Central memory CD4-positive, alpha-beta T cell (primary cell): ENCODE measurements at places on chromosomes 3 and 15.

DNA sequence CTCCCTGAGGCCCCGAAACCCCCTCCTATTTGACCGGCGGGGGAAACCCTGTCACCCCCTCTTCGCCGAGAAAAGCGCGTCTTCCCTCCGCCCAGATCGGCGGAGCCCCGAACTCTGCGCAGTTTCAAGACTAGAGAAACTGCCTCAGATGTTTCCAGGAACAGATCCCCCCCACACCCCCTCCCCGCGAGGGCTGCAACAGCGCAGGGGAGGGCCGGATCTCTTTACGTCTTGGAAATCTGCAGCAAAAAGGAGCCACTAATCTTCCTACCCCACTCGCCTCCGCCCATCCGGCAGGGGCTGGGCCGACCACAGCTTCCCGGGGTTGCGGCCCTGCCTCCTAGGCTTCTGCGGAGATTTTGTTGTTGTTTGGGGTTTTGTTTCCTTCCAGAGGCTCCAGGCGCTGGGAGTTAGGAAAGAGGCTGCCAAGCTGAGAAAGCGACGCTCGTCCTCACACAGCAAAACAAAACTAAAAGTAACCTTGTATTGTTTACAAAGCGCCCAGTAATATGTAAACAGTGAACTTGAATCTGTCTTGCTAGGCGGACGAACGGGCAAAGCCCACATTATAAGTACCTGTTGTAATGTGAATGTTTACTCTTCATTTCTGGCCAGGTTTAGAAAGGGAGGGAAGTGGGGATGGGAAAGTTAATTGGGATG is 2.2 kb downstream of the FOXB1 start:
- peak; percentile 70 for DNase-seq

- no peak for DNase-seq
Observed at GRCh38 chr3:177318559-177318958, 121.3 kb upstream of the TBL1XR1 start.

DNA sequence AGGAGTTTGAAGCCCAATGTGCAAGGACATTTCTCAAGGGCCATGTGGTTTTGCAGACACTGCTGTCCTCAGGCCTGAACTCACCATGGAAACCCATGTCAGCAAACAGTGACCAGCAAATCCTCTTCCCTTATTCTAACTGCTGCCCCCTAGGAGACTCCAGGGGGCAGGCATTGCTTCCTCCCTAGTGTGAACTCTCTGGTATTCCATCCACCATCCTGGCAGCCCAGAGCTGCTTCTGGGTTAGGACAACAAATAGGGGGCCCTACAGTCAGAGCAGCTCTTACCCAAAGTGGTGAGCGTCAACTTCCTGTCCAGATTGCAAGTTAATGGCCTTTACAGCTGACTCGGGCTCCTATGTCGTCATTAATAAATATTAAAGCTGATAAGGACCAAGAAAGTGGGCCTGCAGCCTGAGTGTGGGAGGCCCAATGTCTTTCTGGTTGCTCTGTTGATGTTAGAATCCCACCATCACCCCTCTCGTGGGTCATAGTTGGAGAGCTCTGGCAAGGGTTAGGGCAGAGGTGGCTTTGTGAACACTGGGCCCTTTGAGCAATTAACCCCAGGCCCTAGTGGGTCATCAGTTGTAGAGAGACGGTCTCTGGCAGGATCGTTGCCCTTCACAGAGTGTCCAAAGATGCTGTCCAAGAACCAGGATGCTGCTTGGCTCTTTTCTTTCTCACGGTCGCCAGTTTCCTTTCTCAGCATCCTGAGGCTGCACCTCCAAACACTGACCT is 41.5 kb downstream of the TGM4 start:
- DNase-seq = no peak

GRCh38 chr15:85854345-85855097 is 59.8 kb upstream of the KLHL25 start:
- DNase-seq = peak; percentile 53

GRCh38 chr15:90757461-90757860 is 40.3 kb downstream of the BLM start:
- no peak for DNase-seq

DNA sequence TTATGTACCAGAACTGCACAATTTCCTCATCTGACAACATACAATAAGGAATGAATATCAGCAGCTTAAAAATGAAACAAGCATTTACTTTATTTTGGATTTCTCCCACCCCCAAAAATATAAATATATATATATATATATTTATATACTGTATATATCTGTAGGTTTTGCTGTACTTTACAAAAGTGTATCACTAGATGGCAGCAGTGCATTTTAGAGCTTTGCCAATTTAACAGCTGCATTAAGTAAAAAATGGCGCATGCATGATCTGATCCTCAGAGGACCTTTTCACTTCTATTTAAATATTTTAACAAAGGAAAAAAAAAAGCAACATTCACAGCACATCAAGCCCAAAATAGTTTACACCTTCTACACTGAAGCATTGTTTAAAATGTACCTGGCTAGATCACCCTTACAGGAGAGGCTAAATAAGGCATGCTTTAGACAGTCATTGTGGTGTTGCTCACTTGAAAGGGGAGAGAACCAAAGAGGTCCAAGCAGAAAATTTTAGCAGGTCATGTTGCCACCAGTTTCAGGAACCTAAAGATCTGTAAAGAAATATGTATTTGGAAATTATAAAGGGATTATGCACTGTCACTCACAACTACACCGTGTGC is 72.6 kb downstream of the NPTN start:
- peak; percentile 14 for DNase-seq

DNA sequence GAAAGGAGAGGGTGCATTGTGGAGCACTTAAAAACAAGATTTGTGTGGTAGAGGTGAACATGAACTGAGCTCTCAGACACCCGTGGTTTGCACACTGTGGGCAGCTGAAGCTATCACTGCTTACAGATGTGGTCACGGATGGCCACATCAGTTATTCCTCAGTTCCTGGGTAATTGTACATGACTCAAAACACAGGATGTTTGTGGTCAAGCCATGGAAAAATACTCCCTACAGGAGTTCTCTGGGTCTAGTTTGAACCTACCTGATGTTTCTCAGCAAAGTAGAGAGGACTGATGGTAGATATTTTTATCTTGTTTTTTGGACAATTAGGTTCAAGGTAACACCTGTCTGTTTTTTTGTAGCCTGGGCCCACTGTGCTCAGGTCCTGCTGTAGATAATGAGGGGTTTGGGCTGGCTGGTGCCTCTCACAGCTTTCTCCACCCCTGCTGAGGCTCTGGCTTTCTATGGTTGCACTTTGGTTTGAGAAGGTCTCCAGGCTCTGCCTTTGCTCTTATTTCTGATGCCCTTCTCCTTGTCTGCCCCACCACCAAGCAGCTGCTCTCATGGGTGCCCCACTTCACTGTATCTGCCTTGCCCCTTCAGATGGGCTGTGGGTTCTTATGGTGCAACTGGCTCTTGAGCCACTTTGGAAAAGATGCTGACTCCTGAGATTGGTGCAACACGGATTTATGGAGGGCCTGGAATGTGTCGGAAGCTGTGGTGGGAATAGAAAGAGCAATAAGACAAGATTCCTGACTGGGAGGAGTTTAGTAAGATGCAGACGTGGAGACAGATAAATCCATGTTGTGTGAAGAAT is 40.1 kb downstream of the CDCP1 start:
- DNase-seq = peak; percentile 78

GRCh38 chr3:49295489-49296058 is 18.5 kb upstream of the C3orf62 start:
- peak; percentile 11 for DNase-seq

DNA sequence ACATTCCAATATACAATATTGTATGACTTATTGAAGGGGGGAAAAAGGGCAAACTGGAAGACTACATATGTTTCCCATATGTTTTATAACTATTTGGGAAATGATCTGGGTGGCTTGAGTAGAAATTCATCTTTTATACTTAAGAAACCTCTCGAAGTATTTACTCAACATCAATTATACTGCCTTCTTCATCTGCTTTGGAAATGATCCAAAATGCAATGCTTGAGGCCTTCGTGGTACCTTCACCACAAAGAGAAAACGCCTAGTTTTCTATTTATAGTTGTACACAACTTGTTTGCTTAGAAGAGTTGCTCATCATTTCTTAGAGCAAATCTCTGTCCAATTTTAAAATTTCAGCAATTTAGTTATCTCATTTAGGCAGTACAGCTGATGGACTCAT is 18.8 kb downstream of the ACKR4 start:
- DNase-seq = no peak

GRCh38 chr3:148150141-148150540 is 547.6 kb upstream of the AGTR1 start:
- no peak for DNase-seq

GRCh38 chr3:16174976-16175901 is 759 bp downstream of the GALNT15 start:
- DNase-seq = no peak

GRCh38 chr3:4976109-4976508 is 3.1 kb upstream of the BHLHE40 start:
- DNase-seq = no peak

- DNase-seq = no peak
Observed at GRCh38 chr3:16147220-16147994, 27.1 kb upstream of the GALNT15 start.

DNA sequence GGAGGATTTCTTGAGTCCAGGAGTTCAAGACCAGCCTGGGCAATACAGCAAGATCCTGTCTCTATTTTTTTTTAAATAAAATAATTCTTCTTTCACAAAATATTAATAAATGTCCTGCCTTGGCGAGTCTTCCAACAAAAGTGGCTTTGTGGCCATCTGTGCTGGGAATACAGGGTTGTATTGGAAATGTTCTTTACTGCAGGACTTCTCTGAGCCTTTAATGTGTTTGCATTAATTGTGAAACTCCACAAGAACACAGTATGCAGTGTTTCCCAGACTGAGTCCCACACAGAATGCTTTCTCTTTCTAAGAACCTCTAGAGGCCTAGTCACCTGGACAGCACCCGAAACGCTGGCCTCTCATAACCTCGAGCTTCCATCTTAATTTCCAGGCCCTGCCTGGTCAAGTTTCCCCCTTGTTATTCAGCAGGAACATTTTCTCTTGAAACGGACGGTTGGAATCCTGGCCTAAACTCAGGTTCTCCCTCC is 85.4 kb upstream of the ARRDC4 start:
- DNase-seq = no peak

DNA sequence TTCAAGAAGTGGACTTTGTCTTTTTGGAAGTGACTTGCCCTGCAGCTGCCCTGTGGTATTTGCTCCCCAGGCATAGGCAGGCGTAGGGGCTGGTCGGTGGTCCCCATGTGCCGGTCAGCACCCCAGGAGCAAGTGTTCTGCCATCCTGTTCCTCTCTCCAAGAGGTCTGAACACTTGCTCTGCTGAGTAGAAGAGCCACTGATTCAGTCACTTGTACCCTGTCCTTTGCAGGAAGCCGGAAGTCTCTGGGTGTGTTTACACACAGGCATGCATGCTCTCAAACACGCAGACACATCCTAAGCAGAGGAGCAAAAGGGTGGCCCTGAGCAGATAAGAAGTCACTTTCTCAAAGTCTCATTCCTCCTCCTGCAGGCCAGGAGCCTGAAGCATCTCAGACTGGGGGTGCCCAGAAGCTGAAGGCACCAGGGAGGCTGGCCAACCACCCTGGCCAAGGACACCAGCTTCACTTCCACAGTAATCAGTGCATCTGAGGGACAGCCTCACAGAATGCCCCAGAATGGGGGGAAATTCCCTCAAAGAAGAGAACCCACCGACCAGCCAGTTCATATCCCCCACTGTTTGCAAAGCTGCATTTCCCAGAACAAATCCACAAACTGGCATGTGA is 88.7 kb upstream of the POMGNT2 start:
- peak; percentile 50 for DNase-seq

GRCh38 chr3:51519848-51520247 is 18.7 kb upstream of the RAD54L2 start:
- DNase-seq = no peak

DNA sequence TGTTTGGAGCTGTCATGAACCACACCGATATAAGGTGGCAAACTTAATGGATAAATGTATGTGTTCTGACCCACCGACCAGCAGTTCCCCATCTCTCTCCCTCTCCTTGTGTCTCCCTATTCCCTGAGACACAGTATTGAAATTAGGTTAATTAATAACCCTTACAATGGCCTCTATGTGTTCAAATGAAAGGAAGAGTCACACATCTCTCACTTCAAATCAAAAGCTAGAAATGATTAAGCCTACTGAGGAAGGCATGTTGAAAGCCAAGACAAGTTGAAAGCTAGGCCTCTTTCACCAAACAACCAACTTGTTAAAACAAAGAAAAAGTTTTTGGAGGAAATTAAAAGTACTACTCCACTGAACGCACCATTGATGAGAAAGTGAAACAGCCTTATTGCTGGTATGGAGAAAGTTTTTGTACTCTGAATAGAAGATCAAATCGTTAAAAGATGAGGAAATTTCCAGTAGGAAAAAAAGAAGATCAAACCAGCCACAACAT is 15.0 kb downstream of the ATR start:
- no peak for DNase-seq

GRCh38 chr3:187737368-187738070 is 7.7 kb downstream of the BCL6 start:
- DNase-seq = peak; percentile 29

DNA sequence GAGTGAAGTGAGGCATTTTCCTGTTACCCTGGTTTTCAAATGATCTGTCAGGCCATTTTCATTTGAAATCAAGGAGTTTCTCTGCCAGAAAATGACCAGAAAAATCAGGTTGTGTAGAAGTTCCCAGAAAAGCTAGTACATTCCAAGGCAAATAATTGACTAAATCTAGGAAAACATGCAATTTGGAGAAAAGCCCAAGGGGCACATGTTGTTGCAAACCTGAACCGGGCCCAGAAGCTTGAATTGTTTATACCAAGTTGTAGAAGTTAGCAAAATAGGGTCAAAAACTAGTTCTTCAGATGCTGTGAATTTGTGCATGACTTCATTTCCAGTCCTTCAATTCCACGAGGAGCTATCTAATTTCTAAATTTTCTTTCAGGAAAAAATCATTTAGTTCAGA is 31.0 kb downstream of the TRIM42 start:
- DNase-seq = no peak

DNA sequence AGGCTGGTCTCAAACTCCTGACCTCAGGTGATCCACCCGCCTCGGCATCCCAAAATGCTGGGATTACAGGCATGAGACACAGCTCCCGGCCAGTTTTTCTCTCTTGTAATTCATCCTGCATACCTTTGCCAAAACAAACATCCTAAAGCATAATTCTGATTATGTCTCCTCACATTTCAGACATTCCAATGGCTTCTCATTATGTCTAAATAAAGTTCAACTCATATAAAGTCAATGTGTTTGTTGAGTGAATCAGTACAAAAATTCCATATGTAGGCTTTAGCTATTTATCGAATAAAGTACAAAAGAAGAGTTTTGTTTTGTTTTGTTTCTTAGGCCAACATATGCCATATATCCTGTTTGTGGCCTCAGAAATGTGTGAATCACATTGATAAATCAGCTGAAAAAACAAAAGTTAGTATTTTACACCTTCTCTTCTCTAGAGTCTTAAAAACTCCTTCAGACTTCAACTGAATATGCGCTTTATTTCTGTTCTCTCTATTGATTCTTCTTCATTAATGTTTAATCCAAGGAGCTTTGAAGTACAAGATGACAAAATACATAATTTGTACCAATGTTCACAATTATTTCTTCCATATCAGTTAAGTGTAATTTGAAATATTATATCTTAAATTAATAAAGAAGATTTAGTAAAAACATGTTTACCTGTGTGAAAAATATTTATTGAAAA is 165.8 kb downstream of the MECOM start:
- DNase-seq = no peak

GRCh38 chr15:69482686-69483256 is 30.2 kb downstream of the RPLP1 start:
- DNase-seq = no peak

- DNase-seq = no peak
Observed at GRCh38 chr15:96307856-96308394, 22.6 kb upstream of the NR2F2 start.
